ENCODE measurements at places on chromosomes 2 and 18. TPM values are rescaled to one million over a fixed set of nuclear protein-coding genes. Genes with fewer than 3 reads are reported as not detected.
A peak's percentile ranks its signal among the peaks of the same experiment; 100 is the strongest.

DNA sequence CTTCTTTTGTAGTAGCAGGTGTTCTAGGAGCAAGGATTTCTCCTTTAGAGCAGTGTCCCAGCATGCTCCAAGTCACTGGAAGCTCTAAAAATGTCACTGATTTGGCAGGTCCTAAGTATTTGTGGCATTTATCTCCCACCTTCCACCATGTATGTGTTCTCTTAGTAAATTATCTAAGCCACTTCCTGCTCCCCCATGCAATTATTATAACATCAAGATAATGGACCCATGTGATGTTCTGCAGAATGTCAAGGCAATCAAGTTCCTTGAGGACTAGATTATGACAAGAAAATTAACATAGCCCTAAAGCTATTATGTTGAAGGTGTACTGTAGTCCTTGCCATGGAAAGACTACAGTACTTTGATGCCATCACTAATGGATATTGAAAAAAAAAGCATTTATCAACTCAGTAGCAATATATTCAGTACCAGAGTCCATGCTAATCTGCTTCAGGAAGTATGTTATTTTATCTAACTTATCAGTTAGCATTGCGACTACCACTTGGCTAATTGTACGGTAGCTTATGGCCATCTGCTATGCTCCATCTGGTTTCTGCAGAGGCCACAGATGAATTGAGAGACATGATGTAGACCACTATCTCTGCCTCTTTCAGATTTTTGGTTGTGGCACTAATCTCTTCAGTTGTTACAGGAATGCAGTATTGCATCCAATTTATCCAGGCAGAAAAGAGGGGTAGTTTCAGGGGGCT is 56.7 kb downstream of the GPR39 start:
- H3K36me3 ChIP-seq, result no peaks in the 10 kb centered on the region
- no peak overlapping the region for H3K4me3 ChIP-seq
- no peaks in the 10 kb centered on the region for H3K27me3 ChIP-seq
- no peaks in the 10 kb centered on the region for H3K4me1 ChIP-seq
- H3K27ac ChIP-seq, result no peak overlapping the region
- DNase-seq, result no peak

The SERPINB4 gene
- total RNA-seq, result not detected

GRCh38 chr2:100588071-100588786 is 25.4 kb downstream of the PDCL3 start:
- H3K4me3 ChIP-seq, result no peak overlapping the region
- DNase-seq, result peak; percentile 40
- H3K27me3 ChIP-seq, result no peaks in the 10 kb centered on the region
- H3K36me3 ChIP-seq, result no peaks in the 10 kb centered on the region

The CYP27C1 gene
- not detected for total RNA-seq

The POTEI gene
- total RNA-seq, result not detected

The C2orf80 gene
- total RNA-seq, result not detected

DNA sequence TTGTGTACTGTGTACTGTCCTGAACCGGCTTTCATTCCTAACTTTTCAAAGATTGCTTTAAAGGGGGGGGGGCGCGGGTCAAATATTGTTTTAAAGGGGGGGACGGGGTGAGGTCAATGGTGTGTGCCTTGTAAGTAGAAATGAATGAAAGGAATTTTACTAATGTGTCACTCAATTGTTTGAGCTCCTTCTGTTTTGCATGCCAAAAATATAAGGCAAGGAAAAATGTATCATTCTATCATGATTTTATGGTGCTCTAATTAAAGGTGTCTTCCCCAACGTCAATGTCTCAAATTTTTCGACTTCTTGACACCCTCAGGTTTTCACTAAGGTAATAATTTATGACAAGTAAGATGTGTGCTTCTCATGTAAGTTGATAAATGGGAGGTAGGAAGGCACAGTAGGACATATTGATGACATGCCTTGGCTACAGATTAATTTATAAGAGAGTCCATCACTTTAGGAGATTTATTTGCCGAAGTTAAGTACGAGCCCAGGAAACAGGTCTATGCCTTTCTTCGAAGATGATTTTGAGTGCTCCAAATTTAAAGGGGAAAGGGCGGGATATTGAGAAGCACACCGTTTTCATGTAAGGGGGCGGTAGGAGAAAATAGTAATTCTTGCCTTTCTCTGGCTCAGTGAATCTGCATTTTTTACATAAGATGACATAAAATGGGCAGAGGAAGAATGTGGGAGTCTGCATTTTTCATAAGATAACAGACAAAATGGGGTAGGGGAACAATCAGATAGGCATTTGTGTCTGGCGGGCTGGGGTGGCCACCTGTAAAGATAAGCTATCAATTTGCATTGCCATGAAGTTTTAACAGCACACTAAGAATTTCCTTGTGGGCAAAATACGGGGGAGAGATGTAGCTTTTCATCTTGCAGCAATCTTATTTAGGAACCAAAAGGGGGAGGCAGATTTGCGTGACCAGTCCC is 1.2 kb upstream of the TRAPPC8 start:
- H3K4me3 ChIP-seq, result peak overlapping the region; percentile 86
- H3K27me3 ChIP-seq, result no peaks in the 10 kb centered on the region
- peak overlapping the region; percentile 83 for H3K27ac ChIP-seq
- peaks cover 27% of the 10 kb centered on the region for H3K4me1 ChIP-seq
- no peaks in the 10 kb centered on the region for H3K36me3 ChIP-seq

GRCh38 chr2:231185886-231186285 is 12.5 kb upstream of the ARMC9 start:
- no peaks in the 10 kb centered on the region for H3K27me3 ChIP-seq
- no peak for DNase-seq
- H3K27ac ChIP-seq, result peak overlapping the region; percentile 58
- H3K4me3 ChIP-seq, result no peak overlapping the region

- no peak overlapping the region for H3K27ac ChIP-seq
- H3K4me3 ChIP-seq, result no peak overlapping the region
- no peaks in the 10 kb centered on the region for H3K27me3 ChIP-seq
- H3K4me1 ChIP-seq, result peaks cover 4% of the 10 kb centered on the region
Observed at GRCh38 chr18:24982831-24983230, 369.1 kb downstream of the ZNF521 start.

DNA sequence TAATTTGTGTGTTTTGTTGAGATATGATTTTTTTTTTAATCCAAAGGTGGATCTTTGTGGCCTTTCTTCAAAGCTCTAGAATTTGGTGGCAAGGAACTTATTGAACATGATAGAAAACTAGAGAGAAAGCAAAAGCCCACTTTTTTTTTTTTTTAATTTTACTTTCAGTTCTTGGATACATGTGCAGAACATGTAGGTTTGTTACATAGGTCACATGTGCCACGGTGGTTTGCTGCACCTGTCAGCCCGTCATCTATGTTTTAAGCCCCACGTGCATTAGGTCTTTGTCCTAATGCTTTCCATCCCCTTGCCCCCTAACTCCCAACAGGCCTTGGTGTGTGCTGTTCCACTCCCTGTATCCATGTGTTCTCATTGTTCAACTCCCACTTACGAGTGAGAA is 135.9 kb downstream of the RHBDD1 start:
- no peak overlapping the region for H3K4me3 ChIP-seq
- H3K36me3 ChIP-seq, result no peaks in the 10 kb centered on the region
- DNase-seq, result no peak
- no peaks in the 10 kb centered on the region for H3K27me3 ChIP-seq
- H3K27ac ChIP-seq, result no peak overlapping the region

The HDHD2 gene
- 38.2 TPM for total RNA-seq
